Left hindlimb (tissue), 1 donor: ENCODE measurements at places on chromosomes 4 and X.

- no peak for DNase-seq
These were observed 90.6 kb downstream of the DCAF8L2 start for GRCh38 chrX:27680726-27681125.

GRCh38 chr4:10456595-10457254 lies 501 bp downstream of the ZNF518B start:
- peak; percentile 74 for DNase-seq

- no peak for DNase-seq
These were observed 141.1 kb downstream of the MSL3 start for GRCh38 chrX:11899091-11899490.

- no peak for DNase-seq
These were observed 83.6 kb upstream of the PGRMC2 start for GRCh38 chr4:128371001-128371777.

- DNase-seq = no peak
These were observed 1131.7 kb downstream of the SH3BGRL start for GRCh38 chrX:82333575-82333974.

- peak; percentile 23 for DNase-seq
These were observed 650.2 kb upstream of the DIPK2B start for GRCh38 chrX:45850775-45851433.

- DNase-seq = no peak
These were observed 547.5 kb downstream of the NLGN4X start for GRCh38 chrX:5681159-5681558.

GRCh38 chr4:186699881-186700397 lies 23.7 kb downstream of the FAT1 start:
- no peak for DNase-seq

DNA sequence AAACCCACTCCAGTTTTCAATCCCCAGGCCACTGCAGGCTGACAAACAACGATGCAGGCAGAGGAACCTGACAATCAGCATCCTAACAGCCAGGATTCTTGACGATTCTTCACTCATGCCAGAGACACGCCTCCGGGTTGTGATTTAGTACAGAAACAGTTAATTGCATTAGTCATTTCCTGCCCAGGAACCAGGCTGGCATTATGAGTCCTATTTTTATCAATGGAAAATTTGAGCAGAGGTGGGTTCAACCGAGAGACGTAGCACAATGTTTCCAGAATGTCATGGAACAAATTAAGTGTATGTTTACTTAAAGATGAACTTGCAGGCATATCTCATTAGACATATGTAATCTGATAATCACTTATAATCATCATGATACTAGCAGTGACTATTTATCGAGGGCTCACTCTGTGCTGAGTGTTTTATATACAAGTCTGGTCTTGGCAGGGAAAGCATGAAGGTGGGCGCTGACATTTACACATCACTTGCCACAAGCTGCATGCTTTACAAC lies 159.7 kb downstream of the NSUN7 start:
- no peak for DNase-seq

GRCh38 chr4:40552536-40552935 lies 77.1 kb downstream of the RBM47 start:
- no peak for DNase-seq

- no peak for DNase-seq
These were observed 1.5 kb downstream of the NMU start for GRCh38 chr4:55634417-55635128.

DNA sequence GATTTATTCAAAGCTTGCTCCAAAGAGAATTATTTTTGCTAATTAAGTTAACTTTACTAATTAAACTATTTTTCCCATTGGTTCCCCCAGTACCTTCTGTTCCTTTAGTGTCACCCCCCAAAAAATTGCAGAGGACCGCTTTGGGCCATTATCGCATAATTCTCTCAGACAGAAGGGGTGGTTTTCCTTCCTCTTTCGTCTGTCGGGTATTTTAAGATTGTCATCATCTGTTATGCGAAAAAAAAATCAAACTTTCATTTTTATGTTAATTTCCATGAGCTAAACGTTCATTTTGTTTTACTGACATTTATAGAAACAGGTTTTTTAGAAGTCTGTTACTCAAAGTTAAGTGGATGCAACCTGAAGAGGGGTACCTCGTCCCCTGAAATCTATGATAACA lies 76.2 kb upstream of the DDX3X start:
- no peak for DNase-seq

GRCh38 chrX:43493756-43494155 lies 162.3 kb upstream of the MAOA start:
- DNase-seq = no peak

DNA sequence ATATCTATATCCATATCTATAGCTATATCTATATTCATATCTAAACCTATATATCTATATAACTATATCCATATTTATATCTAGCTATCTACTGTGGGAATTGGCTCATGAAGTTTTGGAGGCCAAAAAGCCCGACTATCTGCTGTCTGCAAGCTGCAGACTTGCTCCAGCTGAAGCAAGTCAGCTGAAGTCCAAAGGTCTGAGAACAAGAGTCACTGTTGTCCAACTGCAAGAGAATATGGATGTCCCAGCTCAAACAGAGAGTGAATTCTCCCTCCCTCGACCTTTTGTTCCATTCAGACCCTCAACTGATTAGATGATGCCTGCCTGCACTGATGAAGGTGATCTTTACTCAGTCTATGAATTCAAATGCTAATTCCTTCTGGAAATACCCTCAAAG lies 63.3 kb upstream of the VCX start:
- DNase-seq = no peak

- DNase-seq = no peak
These were observed 256.9 kb upstream of the TEX13A start for GRCh38 chrX:105477351-105477750.

- no peak for DNase-seq
These were observed 72.3 kb upstream of the EFHC2 start for GRCh38 chrX:44415639-44416386.

- no peak for DNase-seq
These were observed 94.7 kb upstream of the GPM6B start for GRCh38 chrX:13911586-13911985.

DNA sequence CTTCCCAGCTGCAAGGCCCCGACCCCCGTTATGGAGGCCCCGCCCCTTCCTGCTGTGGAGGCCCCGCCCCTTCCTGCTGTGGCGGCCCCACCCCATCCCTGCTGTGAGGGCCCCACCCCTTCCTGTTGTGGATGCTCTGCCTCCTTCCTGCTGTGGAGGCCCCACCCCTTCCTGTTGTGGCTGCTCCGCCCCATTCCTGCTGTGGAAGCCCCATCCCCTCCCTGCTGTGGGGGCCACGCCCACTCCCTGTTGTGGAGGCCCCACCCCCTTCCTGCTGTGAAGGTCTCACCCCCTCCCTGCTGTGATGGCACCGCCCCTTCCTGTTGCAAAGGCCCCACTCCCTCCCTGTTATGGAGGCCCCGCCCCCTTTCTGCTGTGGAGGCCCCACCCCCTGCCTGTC lies 104.9 kb upstream of the PSAPL1 start:
- no peak for DNase-seq
